G401 (cell line): ENCODE measurements at places on chromosomes 6 and 20.

DNA sequence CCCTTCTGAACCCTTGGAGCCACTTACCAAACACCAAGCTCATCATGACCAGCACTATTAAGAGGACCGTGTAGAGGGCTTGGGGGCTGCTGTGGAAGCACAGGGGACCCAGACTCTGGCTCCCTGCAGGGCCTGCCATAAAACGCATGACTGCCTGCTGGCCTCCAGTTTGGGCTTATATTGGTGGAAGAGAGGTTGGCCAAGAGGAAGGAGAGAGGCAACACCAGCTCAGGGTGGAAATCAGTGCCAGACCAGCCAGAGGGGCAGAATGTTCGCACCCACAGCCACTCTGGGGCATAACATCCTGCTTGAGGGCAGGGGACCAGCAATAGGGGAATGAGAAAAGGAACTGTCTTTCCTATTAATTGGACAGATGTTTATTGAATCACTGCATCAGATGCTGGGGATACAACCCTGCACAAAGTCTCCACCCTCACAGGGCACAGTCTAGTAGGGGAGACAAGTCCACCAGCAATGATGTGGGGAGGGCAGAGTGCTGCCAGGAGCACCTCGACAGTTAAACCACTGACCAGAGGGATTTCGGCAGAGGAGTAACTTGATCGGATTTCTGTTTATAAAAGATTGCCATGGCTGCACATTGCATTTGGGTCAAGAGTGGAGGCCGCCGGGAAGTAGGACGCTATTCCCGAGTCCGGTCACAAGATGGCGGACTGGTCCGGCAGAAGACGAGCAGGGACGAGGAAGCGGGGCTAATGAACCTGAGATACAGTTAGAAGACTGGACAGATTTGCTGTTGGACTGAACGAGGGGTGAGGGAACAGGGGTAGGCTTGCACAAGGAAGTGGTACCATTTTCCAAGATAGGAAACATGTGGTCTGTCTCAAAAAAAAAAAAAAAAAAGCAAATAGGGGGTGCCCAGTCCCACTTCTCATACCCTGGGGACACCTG is at the start of gene LY6G5C:
TSS of gene LY6G5C (minus strand) at position 842 of the 909 bp plus-strand sequence. CDS start at position 148, 694 bp downstream.
- DNase-seq = peak; percentile 88

DNA sequence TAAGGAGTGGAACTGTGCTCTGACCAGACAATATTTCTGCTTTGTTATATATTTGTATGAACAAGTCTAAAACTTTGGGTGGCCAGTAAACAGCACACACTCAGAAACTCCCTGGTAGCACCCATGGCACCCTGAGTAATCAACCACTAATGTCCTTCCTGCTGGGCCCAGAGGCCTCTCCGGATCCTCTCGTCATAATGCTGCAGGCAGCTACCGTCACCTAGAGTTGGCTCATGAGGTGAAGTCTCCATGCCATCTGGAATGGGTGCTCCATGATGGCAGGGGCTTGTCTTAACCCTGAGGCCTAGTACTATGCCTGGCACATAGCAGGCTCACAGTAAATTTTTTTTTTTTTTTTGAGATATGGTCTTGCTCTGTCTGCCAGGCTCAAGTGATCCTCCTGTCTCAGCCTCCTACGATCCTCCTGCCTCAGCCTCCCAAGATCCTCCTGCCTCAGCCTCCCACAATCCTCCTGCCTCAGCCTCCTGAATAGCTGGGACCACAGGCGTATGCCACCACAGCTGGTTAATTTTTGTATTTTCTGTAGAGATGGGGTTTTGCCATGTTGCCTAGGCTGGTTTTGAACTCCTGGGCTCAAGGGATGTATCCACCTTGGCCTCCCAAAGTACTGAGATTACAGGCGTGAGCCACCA is 3.0 kb upstream of the SDCBP2 start:
- no peak for DNase-seq

GRCh38 chr20:20367575-20368417 is at the start of gene INSM1:
Gene INSM1, plus strand, starts transcription at chr20:20368104. Its CDS starts 164 bp downstream, at chr20:20368268.
- peak; percentile 76 for DNase-seq

DNA sequence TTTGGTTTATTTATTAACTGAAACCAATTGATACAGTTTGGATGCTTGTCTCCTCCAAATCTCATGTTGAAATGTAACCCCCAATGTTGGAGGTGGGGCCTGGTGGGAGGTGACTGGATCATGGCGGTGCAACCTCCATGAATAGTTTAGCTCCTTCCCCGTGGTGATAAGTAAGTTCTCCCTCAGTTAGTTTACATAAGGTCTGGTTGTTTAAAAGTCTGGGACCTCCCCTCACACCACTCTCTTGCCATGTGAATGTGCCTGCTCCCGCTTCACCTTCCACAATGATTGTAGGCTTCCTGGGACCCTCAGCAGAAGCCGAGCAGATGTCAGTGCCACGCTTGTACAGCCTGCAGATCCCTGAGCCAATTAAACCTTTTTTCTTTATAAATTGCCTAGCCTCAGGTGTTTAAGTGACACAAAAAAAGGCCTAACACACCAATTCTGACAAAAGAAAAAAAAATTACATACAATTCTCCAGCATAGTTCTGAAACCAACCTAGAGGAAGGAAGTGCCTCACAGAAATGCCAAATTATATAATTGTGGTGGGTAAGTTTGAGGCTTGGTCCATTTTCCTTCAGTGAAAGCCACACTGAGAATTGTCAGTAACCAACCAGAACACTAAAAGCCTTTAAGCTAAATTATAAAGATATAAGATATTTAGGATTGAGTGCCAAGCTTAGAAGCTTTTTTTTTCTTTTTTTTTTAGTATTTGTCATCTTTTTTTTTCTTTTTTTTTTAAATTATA is 15.0 kb downstream of the MAP7 start:
- no peak for DNase-seq

DNA sequence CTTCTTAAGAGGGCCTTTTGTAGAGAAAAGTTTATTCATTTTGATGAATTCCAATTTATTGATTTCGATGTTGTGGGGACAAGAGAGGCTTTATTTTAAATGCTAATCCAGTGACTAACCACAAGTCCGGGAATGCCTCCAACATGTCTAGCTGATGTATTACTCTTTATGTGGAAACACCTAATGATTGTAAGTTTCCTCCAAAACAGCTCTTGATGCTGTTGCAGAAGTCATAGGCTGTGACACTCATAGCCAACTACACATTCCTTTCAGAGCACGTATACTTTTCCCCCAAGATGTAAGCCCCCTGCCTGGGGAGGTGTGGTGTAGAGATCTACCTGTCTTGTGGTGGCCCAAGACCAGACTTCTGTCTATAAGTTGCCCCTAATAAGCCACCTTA is 61.3 kb upstream of the RNF24 start:
- DNase-seq = no peak

DNA sequence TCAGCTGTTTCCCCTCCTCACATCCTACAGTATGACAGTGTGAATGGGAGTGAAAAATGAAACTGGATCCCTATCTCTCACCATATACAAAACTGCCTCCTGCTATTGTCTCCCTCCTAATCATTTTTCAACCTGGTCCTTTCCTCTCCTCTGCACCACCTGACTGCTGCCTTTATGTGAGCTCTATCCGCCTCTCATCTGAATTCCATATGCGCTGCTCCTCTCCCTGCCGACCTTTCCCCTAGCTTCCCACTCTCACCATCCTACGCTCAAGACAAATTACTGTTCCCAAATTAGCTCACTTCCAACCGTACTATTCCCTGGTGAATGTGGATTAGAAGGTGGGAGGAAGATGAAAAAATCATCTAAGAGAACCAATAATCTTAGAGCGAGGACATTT is 148.4 kb upstream of the FBXL4 start:
- no peak for DNase-seq

DNA sequence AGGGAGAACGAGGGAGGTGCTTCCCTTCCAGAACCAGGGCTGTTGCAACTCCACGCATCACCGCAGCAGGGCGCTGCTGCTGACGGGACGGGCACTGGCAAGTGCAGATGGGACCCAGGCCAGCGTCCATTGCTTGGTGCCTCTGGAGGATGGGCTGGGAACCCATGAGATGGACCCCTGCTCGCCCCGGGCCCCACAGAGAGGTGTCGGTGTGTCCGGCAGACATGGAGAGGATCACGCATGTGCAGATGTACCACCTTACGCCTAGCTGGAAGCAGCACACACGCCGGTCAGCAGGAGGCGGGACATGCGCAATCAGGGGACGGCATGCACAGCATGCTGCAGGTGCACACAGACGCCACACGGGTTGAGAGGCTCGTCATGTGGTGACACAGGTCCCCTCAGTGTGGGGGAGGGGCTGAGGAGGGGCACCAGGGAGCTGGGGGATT is 5.7 kb downstream of the CABLES2 start:
- no peak for DNase-seq

GRCh38 chr20:50450493-50450826 is 59.7 kb upstream of the PTPN1 start:
- DNase-seq = no peak

DNA sequence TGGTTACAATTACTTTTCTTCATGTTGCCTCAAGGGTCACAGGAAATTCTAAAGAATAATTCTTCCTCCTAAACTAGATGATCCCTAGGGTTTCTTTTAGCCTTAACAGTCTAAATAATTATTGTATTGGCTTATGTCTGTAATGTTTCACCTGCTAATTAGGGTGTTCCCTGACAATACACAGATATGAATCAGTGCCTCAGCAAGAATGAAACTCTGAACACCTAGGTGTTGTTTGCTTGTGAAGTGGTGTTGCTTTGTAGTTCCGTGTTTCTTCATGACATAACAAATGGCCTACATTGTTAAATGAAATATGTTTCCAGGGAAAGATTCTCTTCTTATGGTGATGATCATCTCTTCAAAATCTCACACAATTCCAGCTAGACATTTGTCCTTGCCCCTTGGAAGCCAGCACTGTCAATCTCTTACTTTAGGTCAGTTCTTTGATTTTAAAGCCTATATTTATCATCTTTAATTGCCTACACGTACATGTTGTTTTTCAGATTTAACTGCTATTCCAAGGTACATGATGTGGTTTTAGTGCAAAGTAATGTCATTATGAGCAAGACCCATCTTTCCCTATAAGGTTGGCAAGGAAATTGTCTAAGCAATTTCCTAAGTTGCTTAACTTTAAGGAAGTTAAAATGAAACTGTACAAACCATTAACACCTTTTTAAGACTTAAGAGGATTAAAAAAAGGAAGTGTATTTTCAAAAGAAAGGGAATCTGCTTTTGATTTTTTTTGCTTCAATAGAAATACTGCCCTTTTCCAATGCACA is 111.9 kb downstream of the TBC1D7 start:
- DNase-seq = no peak

- DNase-seq = peak; percentile 43
These were observed 7.7 kb upstream of the ZKSCAN8 start for GRCh38 chr6:28134015-28134414.

DNA sequence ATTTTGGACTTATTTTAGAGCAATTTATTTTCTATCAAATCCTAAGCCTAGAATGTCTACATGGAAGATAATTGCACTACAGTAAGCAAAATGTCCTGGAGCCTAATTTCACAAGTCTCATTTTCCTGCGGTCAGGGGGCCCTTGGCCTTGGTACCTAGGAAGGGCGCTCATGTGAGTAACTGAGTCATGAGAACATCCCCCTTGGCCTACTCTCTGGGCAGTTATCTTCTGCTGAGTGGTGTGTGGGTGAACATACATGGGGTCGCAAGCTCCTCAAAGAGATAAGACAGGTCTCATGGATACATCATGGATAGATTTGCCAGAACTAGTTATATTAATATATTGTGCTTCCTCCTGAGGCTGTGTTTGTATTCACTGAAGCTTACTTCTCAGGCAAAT is 211.2 kb upstream of the MARCKS start:
- DNase-seq = no peak

DNA sequence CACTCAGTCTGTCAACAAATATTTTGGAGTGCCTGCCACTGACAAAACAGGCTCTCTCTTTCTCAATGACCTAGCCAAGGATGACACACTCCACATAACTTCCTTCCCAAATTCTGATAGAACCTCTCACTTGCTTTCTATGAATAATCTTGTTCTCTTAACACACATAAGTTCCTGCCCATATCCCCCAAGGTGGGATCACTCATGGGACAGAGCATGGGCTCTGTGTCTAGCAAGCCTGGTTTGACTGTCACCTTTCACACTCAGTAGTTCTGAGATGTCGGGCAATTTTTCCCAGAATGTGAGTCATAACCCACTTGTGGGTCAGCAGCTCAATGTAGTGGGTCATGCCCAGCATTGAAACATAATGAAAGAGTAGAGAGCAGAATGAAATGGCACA is 78.1 kb downstream of the LRFN2 start:
- no peak for DNase-seq

- no peak for DNase-seq
These were observed 4.6 kb downstream of the THBS2 start for GRCh38 chr6:169249057-169249456.

DNA sequence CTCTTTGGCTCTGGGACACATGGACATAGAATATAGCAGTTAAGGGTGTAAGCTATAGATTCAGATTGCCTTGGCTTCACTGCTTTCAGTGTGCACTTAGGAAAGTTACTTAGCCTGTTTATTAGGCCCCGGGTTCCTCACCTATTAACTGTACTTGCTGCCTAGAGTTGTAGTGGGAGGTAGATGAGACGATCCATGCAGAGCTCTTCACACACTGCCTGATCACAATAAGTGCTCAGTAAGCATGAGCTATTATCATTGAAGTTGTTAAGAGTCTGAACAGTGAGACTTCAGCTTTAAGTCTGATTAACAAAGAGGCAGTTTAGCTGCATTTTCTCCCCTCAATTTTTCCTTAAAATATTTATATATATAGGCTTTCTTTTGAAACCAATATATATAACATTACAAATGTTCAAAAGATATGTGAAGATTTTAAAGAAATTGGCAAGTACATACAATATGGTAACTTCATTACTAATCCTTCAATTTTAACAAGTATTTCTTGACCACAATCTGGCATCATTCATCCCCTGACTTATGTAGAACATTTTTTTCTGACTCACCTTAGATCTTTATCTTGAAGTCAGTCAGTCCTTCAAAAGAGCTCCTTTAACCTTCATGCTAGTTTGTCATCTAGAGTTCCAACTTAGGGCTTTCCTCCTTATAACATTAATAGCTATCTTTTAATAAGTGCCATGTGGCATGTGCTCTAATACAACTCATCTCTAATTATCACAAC is 20.5 kb upstream of the SUPT3H start:
- no peak for DNase-seq

DNA sequence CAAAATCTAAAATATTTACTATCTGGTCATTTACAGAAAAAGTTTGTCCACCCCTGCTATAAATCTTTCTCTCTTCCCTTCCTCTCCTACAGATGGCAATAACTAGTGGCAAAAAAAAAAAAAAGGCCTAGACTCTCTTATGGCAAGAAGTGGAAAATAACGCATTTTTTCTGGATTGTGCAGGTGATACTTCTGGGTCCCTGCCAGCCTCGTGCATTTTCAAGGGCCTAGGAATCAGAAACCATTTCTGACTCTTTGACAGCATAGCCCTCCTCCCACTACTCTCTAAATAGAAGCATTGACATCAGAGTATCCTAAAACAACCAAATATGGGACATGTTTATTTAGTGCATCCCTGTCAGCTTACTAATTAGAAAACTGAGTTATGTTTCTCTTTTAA is 251.0 kb downstream of the KHDC1L start:
- DNase-seq = no peak

DNA sequence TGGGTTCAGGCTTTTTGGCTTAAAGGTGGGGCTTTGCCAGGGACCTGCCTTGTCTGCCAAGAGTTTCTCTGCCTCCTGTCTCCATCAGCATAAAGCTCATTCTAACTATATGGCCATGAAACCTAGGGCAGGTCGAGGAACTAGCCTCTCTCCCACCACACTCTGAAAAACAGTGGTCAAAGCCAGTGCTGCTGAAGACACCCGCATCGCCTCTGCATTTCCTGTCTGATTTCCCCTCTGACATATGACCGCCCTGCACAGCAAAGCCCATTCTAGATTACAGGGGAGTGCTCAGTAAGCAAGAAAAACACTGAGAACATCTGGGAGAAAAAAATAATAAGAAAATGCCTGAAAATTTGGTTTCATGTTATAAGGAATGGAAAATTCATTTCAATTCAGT is 573.6 kb downstream of the PRKN start:
- no peak for DNase-seq
